ENCODE measurements at places on chromosomes 7 and 10.

- no peak for DNase-seq
Measured at GRCh38 chr10:50234486-50234885, 16.8 kb downstream of the ASAH2 start.

DNA sequence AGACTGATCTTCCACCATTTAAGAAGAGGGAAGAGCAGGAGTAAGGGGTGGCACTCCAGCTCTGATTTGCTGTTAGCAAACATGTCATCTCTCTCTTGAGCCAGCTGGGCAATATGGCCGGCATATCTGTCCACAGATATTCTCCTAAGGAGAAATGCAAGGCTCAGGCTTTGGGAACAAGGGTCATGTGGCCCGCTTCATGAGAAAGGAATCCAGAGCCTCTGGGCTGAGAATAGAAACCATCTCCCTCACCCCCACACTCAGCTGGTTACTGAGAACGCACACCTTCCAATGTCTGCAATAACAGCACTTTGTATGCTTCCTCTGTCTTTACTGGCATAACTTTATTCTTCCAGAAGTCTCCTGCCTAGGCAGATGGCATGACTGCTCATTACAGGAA, 171.2 kb downstream of the ELMO1 start:
- no peak for DNase-seq

DNA sequence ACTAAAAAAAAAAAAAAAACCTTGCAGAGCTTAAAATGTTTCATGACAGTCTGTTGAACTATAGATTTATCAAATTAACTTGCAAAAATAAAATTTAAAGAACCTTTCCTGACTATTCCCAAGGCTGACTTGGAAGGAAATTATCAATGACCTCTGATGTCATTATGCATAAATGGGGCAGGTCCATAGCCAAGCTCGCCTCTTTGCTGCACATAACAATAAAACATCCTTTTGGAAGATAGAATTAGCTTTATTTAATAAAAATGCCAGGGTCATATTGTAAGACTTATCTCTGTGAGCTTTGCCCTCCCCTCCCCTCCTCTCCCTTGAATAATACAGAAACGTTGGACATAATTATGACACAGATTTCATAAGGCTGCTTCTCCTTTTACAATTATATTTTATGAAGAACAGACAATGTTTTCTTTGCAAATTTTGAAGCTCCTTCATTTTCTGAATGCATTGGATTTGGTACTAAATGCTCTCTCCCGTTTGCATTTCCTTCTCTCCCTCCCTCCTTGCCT, 444.8 kb downstream of the AUTS2 start:
- no peak for DNase-seq

GRCh38 chr7:81161451-81162075, 242.7 kb upstream of the SEMA3C start:
- DNase-seq: no peak

GRCh38 chr7:5248201-5248885, 34.4 kb upstream of the SLC29A4 start:
- no peak for DNase-seq

GRCh38 chr7:13990319-13990983, 985 bp upstream of the ETV1 start:
- DNase-seq: peak; percentile 91

DNA sequence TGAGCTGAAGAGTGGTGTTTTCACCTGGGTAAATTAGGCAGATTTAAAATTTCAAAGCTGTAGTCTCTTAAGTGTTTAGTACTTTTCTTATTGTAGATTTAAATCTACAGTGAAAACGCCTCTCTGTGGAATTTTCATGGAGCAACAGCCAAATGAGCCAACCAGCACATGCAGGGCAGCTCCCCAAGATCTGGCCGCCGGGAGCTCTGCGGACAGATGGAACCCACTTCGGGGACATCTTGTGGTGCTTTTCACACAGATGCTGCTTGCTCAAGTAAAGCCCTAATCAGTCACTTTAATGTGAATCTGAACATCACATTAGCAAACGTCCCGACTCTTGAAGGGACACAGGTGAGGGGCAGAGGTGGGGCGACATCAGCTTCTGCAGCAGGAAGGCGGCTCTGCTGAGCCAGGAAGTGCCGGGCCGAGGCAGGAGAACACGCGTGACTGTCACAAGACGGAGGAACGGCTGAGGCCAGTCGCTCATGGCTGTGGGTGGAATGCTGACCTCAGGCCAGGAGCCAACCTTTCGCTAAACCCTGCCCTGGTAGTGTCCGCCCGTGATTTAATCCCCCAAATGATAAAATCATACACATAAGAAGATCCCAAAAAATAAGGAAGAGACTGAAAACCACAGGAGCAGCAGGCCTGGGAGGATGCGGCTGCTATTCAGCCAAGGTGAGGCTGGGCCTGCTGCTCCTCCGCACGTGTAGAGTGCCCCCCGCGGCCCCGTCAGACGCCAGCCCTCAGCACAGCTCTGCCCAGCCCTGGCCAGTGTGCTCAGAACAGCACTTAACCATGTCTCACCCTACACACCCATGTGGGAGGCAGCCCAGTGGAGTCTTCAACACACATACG, 256.8 kb downstream of the ZMYND11 start:
- no peak for DNase-seq

DNA sequence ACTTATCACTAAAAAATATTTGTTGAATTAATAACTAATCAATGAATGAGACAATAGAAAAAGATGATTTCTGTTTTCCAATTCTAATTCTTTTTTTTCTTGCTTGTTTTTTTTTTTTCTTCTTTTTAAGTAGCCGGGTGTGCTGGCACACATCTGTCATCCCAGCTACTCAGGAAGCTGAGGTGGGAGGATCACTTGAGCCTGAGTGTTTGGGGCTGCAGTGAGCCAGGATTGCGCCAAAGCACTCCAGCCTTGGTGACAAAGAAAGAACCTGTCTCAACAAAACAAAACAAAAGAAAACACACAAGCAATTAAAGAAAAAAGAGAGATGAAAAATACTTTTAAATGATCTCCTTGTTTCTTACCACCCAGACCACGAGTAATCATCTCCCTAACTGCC, 1109.3 kb downstream of the REEP3 start:
- no peak for DNase-seq

- no peak for DNase-seq
Measured at GRCh38 chr7:104584620-104585019, 256.2 kb downstream of the LHFPL3 start.

DNA sequence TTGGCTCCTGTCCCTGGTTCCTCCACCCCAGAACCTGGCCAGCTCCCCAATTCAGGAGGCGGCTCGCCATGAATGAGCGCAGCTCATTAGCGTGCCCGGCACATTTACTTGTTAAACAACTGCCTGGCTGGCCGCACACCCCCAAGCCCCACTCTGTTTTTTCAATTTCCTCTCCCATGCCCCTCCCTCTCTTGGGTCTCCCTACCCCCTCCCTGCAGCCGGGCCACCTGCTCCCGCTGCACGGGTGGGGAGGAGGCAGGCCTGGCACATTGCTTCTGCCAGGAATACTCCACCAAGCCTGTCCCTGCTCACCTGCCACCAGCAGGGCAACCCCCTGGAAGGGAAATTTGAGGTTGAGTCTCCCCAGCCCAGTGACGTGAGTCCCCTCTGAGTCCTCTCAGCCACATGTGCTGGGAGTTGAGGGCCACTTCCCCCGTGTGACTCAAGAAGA, 2.5 kb upstream of the SLIT1 start:
- peak; percentile 71 for DNase-seq

- no peak for DNase-seq
Measured at GRCh38 chr7:50953820-50954219, 171.1 kb upstream of the GRB10 start.

GRCh38 chr7:110973196-110973990, 117.5 kb upstream of the LRRN3 start:
- DNase-seq: no peak

DNA sequence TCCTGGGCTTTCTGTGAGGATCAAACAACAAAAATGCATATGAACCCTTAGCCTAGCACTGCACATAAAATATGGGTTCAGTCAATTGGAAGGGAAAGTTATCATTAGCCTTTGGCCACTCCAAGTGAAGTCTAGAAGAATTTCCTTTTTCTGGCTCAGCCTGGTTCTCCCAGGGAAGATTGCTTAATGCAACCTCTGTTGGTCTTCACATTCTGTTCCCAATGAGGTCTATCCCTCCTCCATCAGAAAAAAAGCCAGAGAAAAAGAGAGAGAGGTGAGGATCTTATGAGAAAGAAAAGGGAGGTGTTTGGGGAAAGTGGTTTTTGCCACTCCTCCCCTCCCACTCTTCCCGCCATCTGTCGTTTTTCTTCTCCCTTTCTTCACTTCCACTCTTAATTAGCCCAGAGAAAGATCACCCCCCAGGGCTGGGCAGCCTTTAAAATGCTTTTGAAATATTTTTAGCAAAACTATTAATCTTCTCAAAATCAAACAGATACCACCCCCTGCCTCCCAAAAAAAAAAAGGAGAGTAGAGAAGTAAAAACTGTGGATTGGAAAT, 31.1 kb downstream of the CPVL start:
- DNase-seq: no peak

GRCh38 chr7:107909445-107909844, 18.5 kb downstream of the DLD start:
- DNase-seq: no peak

GRCh38 chr7:123522066-123522465, 12.3 kb downstream of the IQUB start:
- no peak for DNase-seq

- no peak for DNase-seq
Measured at GRCh38 chr10:101385866-101386658, 32.1 kb downstream of the BTRC start.

- no peak for DNase-seq
Measured at GRCh38 chr10:13810568-13810967, 223.8 kb downstream of the PRPF18 start.

GRCh38 chr10:3106928-3107425, 39.6 kb downstream of the PFKP start:
- no peak for DNase-seq

GRCh38 chr7:6228361-6229229, 43.8 kb downstream of the CYTH3 start:
- DNase-seq: no peak

DNA sequence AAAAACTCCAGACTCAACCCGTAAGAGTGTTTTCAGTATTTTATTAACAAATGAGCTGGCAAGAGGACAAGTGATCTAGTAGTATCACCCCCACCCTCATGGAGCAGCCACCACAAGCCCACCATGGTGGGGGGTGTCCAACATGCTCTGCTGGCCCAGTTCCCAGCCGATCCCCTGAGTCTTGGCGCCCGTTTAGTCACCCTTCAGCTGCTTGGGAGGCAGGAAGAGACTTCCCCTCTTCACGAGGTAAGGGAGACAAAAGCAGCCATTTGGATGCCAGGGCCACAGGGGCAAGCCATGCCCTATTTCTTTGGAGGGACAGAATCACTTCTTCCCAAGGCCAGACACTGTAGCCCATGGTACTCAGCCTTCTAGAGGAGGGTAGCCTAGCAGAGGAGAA, 54.1 kb downstream of the NOD1 start:
- no peak for DNase-seq
